ENCODE measurements at places on chromosomes 3 and 15.

DNA sequence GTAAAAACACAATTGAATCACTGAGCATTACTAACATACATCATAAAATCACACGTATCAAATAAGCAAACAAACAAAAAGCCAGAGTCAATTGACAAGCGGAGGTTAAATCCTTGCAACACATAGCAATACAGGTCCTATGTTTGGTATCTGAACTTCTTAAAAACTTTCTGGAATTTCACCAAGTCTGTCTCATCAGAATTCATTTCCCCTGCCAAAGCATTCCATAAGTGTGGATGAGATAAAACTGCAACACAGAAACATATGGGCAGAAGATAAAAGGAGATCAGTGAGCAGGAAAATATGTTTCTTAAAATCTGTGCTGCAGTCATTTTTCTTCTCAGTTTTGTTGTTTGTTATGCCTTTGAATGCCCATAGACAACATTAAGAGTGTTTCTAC, 1155.5 kb downstream of the TBL1XR1 start:
- no peak for DNase-seq

- no peak for DNase-seq
Observed at GRCh38 chr3:175193815-175194518, 334.8 kb downstream of the NAALADL2 start.

- DNase-seq, result no peak
Observed at GRCh38 chr15:77815015-77815414, 182.3 kb upstream of the LINGO1 start.

DNA sequence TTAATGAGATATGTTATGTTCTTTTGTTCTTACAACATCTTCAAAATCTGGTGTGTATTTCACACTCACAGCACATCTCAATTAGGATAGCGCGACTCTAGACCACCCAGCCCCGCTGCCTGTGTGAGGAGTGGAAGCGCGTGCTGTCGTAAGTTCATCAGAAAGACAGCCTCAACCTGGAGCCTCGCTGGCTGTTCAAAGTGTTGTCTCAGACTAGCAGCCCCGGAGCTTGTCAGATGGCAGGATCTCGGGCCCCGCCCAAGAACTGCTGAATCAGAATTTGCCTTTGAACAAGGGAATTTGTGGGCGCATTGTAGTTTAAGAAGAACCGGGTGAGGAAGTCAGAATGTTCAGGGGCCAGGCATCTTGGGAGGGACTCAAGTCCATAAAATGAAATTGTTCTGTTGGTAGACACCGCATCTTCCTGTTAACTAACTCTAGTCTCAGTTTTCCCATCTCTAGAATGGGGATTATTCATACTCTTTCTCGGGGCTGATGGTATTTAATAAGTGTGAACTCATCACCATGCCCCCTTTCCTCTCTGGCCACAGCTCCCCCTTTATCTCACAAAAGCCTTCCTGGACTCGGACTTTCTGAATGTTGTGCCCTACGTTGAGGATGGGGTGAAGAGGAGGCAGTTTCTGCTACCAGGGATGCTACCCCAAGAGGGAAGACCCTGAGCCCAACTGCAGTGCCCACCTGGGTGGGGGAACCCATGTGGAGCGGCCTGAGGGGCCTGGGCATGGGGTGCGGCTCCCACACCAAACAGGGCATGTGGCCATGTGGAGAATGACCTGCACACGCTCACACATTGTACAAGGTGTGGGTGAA, 40.4 kb downstream of the BHLHE40 start:
- DNase-seq, result no peak

- DNase-seq, result no peak
Observed at GRCh38 chr15:93866948-93867347, 364.4 kb upstream of the MCTP2 start.

DNA sequence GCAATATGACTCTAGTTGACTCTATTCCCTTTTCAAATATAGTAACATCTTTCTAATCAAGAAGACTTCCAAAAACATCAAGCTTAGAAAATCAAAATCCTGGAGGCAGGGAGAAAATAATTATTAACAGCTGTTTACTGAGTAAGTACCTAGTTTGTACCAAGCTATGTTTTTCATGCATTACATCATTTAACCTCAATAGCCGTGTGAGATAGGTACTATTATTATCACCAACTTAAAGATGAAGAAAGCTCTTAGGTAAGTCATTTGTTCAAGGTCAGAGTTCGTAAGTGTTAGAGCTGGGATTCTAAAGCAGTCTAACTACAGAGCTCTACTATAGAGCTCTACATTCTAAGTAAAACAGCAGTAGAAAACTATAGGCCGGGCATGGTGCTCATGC, 41.6 kb downstream of the GSK3B start:
- no peak for DNase-seq

GRCh38 chr3:58167431-58168351, 43.1 kb downstream of the DNASE1L3 start:
- peak; percentile 72 for DNase-seq

GRCh38 chr3:153961494-153961893, 159.7 kb upstream of the ARHGEF26 start:
- no peak for DNase-seq

DNA sequence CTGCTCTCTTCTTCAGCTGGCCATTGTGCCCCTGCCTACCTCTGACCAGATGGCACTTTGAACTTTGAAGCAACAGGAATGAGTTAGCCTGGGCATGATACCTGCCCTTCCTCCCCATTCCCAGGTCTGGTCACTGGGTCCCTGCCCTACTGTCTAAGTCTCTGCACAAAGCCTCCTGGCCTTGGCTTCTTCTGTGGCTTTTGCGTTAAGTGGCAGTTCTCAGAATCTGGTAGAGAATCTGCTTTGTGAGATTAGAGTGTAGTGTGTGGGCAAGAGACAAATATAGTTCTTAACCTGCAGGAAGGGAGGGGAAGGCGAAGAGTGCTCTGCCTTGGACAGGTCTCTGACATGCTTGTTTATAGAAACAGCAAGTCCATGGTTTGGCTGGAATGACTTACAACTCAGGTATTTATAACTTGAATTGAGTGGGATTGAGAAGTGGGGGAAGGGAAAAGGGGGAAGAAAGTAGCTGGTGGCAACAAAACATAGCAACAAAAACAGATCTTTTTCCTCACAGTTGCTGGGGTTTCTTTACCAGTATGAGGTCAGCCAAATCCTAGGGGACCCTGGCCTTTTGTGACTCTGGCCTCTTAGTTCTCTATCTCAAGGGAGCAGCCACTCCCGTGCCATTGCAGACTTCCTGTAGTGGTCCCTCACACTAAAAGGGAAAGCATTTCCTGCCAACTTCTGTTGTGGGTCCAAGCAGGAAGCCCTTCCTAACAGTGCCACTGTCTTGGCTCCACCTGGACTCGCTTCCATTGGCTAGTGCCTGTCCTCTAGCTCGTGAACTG, 16.7 kb downstream of the MAPKBP1 start:
- no peak for DNase-seq

DNA sequence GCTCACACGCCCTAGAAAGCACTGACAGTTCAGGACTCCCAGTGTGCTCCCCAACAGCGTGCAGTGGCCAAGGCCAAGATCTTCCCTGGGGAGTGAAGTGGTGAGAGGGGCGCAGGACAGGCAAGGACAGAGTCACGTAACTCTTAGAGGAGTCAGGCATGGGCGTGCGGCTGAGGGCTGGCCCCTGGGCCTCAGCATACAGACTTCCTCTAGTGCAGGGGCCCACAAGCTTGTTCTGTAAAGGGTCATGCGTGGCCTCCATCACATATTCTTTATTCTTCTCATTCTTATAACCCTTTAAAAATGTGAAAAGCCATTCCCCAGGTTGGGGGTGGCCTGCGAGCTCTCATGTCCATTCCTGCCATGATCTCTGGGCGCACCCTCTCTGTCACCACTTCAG, 25.2 kb downstream of the TMEM43 start:
- DNase-seq, result peak; percentile 25

DNA sequence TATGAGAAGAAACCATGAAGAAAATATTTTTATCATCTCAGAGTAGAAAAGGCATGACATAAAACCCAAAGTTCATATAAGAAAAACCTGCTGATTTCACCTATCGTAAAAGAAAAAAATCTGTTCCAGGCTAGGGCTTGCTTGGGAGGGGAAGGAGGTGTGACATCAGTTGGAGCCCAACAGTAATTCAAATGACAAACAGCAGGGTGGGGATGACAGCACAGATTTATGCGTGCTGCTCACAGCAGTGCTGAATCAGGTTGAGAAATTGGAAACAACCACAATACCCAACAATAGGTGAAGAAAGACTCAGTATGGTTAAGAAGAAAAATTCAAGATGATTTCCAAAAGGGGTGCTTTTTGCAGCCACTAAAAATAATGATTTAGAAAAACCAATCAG, 172.4 kb downstream of the PDE8A start:
- no peak for DNase-seq

GRCh38 chr15:42080186-42080918, 14.0 kb downstream of the PLA2G4D start:
- DNase-seq, result no peak

- no peak for DNase-seq
Observed at GRCh38 chr3:123048480-123049237, 18.2 kb upstream of the PDIA5 start.

- no peak for DNase-seq
Observed at GRCh38 chr15:29743475-29743874, 78.8 kb downstream of the TJP1 start.

DNA sequence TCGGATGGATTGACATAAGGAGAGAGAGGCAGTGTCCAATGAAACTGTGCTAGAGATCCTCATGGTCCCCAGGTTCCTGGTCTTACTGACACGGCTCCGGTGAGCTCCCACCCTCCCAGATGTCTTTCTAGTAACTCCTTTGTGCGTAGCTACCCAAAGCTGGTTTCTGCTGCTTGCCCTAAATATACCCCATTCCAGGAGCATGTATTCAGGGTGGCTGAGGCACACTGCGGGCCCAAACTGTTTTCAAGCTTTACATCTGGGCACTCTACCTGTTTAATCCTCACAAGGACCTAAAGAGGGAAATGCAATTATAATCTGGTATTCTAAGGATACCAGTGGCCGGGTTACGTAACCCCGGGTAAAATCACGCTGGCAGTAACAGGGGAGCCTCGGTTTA, 161.2 kb upstream of the NSMCE3 start:
- DNase-seq, result peak; percentile 27
